HCEC 1CT (cell line): ENCODE measurements at places on chromosomes 7 and 10.

GRCh38 chr10:65570143-65571010, 1355.5 kb upstream of the LRRTM3 start:
- peak; percentile 53 for DNase-seq

DNA sequence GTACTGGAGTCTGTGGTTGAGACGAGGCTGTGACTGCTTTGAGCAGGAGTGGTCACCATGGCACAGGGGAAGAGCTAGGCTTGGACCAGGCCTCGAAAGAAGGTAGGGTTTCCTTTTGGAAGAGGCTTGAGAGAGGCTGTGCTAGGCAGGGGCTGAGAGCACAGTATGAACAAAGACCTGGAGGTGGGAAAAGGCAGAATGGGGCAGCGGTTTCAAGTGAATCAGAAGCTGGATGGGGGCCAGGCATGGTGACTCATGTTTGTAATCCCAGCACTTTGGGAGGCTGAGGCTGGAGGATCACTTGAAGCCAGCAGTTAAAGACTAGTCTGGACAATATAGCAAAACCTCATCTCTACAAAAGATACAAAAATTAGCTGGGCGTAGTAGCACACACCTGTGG, 65.9 kb downstream of the CLIP2 start:
- DNase-seq, result peak; percentile 84

- no peak for DNase-seq
Measured at GRCh38 chr7:42091461-42092291, 145.3 kb downstream of the GLI3 start.

- DNase-seq, result peak; percentile 36
Measured at GRCh38 chr7:5429857-5430611, 6.4 kb upstream of the TNRC18 start.

DNA sequence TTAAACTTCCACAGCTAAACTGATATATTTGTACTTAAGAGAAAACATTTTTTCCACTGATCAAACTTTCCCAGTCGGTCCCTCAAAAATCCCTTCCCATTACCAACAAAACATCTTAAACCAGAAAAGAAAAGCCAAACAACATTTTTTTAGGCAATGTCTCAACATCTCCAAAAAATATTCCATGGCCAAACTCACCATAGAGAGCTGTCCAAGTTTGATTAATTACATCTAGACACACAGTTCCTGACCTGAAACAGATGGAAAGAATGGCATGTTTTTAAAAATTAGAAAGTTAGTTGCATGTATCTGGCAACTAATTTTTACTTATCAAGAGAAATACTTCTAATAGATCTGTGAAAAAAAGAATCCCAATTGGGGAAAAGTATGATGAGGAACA, 95.4 kb downstream of the UBE2H start:
- no peak for DNase-seq

DNA sequence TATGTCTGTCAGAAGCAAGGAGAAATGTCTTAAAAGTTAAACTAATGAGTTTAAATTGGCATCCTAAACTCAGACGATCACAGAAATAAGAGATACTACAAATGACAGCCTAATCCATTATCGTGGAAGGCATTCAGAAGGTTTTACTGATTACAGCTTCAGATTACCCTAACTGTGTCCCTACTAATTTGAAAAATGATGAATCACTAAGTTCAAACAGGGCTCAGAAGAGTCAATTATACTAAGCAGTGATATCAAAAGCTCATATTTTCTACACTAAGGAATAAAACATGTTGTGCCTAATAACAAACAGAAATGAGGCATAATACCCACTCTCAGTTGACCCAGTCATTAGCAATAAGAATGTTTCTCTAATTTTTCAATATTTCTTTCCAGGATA, 152.0 kb upstream of the NRBF2 start:
- DNase-seq, result no peak

DNA sequence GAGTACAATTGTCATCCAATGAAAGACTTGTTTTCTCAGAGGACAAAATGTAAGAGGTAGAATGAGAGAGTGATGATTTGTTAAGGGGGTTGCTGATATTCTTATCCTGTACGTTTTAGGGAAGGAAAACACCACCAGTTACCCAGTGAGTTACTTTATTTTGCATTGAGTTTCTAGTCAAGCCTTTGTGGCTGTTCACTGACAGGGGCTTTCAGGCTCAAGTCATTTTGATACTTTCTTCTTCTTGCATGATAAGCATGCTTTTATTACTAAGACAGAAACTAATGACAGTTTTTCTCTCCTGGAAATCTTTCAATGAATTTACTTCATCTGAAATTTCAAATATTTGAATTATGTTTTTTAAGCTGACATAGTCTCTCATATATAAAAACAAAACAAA, 710.2 kb upstream of the POM121L12 start:
- DNase-seq, result no peak

DNA sequence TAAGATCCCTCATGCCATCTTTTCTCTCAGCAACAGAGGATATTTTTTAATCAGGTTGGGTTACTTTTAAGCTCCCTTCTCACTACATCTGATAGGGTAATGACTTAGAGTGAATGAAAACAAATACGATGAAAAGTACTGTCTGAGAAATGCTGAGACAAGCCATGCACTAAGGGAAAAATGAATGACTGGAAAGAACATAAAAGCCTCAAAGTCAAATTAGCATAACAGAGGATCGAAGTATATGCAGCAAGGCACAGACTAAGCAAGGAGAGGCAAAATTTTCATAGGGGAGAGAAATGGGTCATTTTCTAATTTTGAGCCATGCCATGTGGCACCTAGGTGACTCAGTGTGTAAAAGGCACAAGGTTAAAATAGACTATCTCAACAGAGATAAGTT, 8.5 kb upstream of the POT1 start:
- DNase-seq, result no peak

DNA sequence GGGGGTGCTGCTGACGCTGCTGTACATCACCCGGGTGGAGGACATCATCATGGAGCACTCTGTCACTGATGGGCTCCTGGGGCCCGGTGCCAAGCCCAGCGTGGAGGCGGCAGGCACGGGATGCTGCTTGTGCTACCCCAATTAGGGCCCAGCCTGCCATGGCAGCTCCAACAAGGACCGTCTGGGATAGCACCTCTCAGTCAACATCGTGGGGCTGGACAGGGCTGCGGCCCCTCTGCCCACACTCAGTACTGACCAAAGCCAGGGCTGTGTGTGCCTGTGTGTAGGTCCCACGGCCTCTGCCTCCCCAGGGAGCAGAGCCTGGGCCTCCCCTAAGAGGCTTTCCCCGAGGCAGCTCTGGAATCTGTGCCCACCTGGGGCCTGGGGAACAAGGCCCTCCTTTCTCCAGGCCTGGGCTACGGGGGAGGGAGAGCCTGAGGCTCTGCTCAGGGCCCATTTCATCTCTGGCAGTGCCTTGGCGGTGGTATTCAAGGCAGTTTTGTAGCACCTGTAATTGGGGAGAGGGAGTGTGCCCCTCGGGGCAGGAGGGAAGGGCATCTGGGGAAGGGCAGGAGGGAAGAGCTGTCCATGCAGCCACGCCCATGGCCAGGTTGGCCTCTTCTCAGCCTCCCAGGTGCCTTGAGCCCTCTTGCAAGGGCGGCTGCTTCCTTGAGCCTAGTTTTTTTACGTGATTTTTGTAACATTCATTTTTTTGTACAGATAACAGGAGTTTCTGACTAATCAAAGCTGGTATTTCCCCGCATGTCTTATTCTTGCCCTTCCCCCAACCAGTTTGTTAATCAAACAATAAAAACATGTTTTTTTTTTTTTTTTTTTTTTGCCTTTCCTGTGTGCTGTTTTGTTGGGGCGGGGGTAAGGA, 55.8 kb downstream of the TSPAN15 start:
- no peak for DNase-seq

DNA sequence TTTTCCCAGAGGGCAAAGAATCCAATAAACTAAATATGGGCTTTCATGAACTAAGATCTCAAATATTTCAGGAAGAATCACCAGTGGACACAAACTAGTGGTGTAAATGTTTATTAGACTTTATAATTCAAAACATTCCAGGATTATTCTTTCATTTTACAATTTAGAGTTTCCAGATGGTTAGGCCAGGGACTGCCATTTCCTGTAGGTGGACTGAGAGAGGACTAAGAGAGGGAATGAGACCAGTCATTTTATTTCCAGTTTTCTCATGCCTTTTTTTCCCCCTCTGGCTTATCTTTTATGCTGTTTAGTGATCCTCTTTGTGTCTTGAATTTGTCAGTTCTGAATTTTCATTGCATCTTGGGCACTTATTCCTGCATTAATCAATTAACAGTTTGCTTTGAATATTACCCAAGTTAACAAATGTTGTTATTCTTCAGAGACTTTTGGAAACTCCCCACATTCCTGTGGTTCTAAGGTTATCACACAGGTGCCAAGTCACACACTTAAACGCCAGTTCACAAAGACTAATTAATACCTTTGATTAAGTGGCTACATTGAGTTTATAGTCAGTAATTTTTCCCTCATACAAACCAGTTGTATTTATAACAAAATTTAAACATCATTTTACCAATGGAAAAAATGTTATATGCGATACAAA, 12.3 kb downstream of the CISD1 start:
- peak; percentile 31 for DNase-seq

DNA sequence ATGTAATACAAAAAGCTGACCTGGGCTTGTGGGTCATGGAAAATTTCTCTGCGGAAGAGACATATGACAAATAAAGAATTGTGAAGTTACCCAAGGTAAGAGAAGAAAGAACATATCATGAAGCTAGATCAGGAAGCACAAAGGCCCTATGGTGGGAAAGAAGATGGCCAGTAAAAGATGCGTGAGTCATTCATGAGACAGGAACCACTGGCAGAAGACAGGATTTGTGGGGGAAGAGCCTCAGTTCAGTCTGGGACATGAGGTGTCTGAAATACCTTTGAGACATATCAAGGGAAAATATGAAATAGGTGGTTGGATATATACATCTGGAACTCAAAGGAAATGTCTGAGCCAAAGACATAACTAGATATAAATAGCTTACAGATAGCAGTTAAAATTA, 27.7 kb upstream of the AMPH start:
- DNase-seq, result no peak

- no peak for DNase-seq
Measured at GRCh38 chr10:53491774-53492173, 719.2 kb upstream of the MBL2 start.

GRCh38 chr7:25090374-25090773, 34.7 kb downstream of the CYCS start:
- DNase-seq, result no peak

DNA sequence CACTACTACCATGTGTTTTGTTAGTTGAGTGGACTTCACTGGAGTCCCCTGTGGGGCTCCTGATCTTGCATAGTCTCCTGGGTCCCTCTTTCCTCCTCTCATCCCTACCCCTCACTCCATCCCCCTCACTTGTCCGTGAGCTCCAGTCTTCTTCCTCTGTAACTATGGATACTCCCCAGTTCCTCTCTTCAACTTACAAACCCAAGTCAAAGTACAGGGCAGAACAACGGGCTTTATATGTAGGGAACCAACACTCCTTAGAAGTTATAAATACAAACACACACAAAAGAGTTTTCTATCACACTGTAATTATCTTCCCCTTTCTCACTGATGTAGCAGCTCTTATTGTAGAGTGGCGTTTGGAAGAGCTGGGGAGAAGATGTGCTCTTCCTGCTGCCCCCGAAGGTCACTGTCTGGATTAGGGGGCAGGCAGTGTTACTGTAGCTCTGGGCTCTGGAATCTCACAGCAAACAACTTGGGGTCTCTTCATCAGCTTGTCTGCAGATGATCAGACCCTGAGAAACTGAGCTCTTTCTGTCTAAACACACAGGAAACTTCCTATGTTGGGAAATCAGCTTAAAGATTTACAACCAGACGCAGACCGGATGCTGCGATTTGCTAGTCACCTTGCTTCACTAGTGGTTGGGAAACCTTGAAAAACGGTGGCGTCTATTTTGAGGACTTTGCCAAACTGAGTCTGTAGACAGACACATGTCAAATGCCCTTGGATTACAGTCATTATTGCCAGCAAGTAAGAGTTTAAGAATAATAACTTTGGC, 13.6 kb downstream of the SNX10 start:
- DNase-seq, result no peak

DNA sequence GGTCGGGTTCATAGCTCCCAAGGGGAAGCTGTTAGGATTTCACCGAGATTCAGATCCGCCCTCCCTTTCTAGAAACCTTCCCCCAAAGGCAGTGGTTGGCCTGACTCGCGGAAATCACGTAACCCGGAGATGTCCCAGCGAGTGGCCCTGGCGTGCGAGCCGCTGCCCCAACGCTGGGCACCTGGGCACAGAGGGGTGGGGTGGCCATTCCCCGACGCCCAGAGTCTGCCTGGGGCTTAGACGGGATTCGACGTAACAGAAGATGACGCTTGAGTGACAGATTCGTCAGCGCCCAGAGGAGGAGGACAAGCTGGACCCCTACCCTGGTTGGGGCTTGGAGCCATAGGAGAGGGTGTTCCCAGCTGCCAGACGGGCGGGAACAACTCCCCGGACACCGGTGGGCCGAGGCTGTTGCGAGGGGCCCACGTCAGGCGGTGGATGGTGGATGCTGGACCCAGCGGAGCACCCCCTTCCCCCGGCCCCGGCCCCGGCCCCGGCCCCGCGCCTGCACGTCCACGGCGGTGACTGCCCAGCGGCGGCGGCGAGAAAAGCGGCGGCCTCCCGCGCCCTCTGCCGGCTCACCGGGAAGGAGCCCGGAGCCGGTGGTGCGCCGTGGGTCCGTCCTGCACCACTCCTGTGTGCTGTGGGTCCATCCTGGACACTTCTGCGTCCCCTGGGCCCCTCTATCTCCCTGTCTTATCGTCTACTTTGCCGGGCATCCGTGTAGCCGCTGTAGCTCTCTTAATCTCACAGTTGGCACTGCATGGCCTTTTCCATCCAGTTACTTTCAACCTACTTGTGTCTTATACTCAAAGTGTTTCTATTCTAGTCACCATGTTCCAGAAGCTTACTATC, 35.4 kb upstream of the KNDC1 start:
- DNase-seq, result no peak

DNA sequence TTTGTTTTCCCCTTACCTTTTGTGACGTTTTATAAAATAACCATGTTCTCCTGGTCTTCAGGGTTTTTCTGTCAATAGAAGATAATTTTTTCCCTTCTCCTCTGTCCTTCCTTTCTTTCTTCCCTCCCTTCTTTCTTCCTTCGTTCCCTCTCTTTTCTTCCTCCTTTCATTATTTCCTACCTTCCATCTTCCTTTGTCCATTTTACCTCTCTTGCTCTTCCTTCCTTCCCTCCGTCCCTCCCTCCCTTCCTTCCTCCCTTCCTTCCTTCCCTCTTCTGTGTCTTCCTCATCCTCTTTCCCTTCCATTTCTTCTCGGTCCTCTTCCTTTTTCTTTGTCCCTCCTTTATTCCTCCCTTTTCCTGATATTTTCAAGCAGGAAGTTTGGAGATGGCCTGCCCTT, 128.2 kb downstream of the TEX36 start:
- no peak for DNase-seq

GRCh38 chr7:139241258-139241657, 10.2 kb downstream of the UBN2 start:
- no peak for DNase-seq

DNA sequence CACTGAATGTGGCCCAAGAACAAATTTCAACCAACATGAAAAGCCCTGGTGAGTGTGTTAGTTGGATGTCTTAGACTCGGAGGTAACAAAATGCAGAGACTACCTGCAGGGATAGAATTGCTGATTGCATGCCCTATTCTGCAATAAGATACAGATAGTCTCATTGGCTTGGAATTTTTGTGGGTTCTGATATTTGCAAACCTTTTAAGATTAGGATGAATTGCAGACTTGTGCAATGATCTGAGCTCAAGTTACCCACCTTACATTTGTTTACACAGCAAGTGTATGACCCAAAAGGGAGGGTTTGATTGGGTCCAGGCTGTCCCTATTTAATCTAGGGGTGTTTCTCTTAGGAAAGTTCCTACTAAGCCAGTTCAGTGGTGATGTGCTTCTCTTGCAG, 45.4 kb downstream of the GPR37 start:
- peak; percentile 87 for DNase-seq
